ENCODE measurements at places on chromosomes 3 and 15. TPM values are rescaled to one million over a fixed set of nuclear protein-coding genes. Genes with fewer than 3 reads are reported as not detected.

DPPA4 gene
- total RNA-seq: not detected

TWF2 gene
- 51.0 TPM for total RNA-seq

SUCNR1 gene
- not detected for total RNA-seq

CHRNA5 gene
- 2.1 TPM for total RNA-seq

WDR49 gene
- total RNA-seq: 0.34 TPM

CD86 gene
- 0.07 TPM for total RNA-seq

OR5K2 gene
- not detected for total RNA-seq

CFAP44 gene
- 5.5 TPM for total RNA-seq

KIF23 gene
- total RNA-seq: 10.9 TPM

CYP11A1 gene
- total RNA-seq: 0.07 TPM

KNG1 gene
- not detected for total RNA-seq

ZMYND10 gene
- total RNA-seq: 0.21 TPM

SLCO2A1 gene
- total RNA-seq: under 0.01 TPM

EIF2A gene
- 164 TPM for total RNA-seq

APPL1 gene
- total RNA-seq: 36.9 TPM

FRMD4B gene
- total RNA-seq: 70.1 TPM

BDH1 gene
- total RNA-seq: 15.0 TPM

ARHGEF3 gene
- total RNA-seq: 9.6 TPM

GOLGA6L10 gene
- 1.4 TPM for total RNA-seq

CSNK1G1 gene
- total RNA-seq: 63.9 TPM

C3orf62 gene
- total RNA-seq: 4.8 TPM

GOLGA8G gene
- total RNA-seq: 0.07 TPM

SEMA6D gene
- total RNA-seq: 1.0 TPM

FANCD2OS gene
- total RNA-seq: not detected

IMPG2 gene
- total RNA-seq: 0.14 TPM

STIMATE gene
- 17.7 TPM for total RNA-seq

SERINC4 gene
- not detected for total RNA-seq

MCF2L2 gene
- total RNA-seq: 0.68 TPM

Measured in nasal cavity respiratory epithelium epithelial cell of viscerocranial mucosa (primary cell).